DMS153 (cell line): ENCODE measurements at places on chromosomes 12 and 14.
A peak's percentile ranks its signal among the peaks of the same experiment; 100 is the strongest.

- DNase-seq: no peak
Measured at GRCh38 chr12:105552056-105552455, 221.6 kb downstream of the C12orf75 start.

- DNase-seq: peak; percentile 85
Measured at GRCh38 chr12:3303410-3304136, 187.4 kb upstream of the PRMT8 start.

DNA sequence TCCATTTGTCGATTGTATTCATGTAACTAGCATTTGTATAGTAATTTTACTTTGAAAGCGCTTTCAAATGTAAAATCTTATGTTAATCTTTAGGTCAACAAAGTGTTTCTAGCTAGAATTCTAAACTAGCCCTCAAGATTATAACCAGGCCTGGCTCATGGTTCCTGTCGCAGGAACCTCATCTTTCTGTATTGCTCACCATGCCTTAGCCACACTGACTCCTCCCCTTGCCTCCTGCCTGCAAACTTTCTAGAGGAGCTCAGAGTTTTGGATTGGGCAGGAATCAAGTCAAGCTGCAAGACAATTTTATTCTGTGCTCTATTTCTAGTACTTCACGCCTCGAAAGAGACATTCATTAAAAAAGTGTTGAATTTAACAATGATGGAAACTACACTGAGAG is 99.8 kb downstream of the TGFB3 start:
- DNase-seq: no peak

- DNase-seq: no peak
Measured at GRCh38 chr12:76033081-76034011, 1.8 kb upstream of the PHLDA1 start.

GRCh38 chr12:49055092-49055491 is 5.5 kb downstream of the KMT2D start:
- no peak for DNase-seq

DNA sequence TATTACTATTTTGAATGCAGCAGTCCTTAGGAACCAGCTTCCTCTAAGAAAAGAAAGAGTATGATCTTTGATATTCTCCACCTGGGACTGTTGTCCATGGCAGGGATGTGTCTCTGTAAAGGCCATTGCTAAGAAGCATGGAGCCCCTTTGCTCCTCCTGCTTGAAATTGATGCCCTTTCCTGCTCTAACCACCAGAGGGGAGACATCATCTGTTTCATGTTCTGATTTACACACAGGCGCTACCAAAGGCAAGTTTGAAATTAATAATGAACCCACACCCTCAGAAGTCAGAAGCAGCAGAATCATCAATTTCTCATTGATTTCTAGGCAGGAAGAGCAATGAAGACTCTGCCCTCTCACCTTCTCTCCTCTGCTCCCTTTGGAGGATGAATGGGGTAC is 253.8 kb downstream of the RMST start:
- DNase-seq: no peak

DNA sequence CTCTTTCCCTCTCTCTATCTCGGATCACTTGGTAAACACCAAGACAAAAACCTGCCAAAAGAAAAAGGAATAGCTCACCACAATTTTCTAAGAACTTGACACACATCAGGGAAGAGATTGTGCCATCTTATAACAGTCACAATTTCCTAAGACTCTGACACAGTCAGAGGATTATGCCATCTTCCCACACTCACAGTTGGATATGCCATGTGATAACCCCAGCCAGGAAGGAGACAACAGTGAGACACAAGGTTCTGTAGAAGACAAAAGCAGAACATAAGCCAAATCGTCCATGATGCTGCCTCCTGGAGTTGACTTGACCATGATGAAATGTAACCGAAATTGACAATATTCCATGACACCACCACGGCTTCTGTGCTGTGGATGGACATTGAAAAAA is 2.8 kb upstream of the CLEC9A start:
- DNase-seq: no peak

- no peak for DNase-seq
Measured at GRCh38 chr14:87877877-87878276, 115.1 kb downstream of the GALC start.

- no peak for DNase-seq
Measured at GRCh38 chr14:74792249-74793039, 29.3 kb downstream of the YLPM1 start.

DNA sequence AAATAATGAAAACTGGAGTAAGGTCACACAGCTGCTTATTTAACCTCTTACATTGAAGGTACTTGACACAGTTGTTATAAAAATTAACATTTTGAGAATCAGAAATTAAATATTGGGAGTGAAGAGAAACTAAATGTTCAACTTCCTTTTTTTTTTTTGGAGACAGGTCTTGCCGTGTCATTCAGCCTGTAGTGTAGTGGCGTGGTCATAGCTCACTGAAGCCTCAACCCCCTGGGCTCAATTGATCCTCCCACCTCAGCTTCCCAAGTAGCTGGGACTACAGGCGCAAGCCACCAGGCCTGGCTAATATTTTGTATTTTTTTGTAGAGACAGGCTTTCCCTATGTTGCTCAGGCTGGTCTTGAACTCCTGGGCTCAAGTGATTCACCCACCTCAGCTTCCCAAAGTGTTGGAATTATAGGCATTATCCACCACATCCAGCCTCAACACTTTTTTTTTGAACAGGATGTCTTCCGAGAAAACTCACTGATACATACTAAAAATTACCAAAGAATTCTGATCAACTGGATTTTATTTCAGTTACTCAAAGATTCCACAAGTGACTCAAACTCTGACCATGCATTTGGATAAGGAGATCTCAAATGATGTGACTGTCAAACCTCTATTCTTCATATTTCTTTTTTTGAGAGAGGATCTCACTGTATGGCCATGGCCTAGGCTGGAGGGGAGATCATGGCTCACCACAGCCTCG is 35.4 kb downstream of the SGPP1 start:
- DNase-seq: no peak

DNA sequence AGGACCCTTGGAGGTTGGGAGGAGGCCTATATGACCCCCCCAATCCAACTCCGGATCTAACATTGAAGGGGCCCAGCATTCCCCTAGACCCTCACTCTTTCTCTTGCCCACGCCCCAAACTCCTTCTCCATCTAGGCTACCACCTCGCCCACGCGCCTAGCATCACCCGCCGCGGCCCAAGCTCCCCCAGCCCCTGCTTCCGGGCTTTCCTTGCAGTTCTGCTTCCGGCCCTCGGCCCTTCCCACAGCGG is 445 bp downstream of the CERS5 start:
- DNase-seq: no peak

- no peak for DNase-seq
Measured at GRCh38 chr14:51019089-51019488, 74.8 kb upstream of the PYGL start.

DNA sequence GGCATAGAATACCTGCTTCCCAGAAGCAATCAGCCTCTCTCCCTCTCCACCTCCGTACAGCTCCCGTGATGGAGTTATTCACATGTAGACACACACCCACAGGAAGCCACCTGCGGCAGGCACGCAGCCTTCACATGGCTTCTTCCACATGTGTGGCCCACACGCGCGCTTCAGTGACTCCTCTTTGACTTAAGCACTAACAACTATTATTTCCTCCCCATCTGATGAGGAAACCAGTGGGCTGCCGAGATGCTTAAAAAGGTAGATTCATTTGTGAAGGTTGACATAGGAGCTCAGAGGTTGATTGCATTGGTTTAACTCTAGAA is 69.3 kb downstream of the PRMT8 start:
- no peak for DNase-seq

DNA sequence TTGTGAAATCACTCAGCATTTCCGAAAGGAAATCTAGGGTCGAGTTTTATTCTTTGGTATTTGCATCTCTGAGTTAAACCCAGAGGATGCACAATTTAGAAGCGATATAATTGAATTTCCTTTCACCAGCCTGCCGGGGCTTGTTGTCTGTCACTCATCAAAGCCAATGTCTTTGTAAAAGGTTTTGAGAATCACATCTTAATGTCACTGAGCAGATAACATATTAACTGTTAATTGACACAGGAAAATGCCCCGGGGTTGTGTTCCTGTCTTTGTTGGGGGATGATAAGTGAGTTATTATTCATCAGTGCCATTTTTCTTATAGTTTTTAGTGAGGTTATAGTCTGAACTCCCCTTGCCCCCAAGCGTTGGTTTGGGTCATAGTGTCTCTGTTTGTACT is 73.4 kb downstream of the DUSP6 start:
- no peak for DNase-seq

- DNase-seq: peak; percentile 30
Measured at GRCh38 chr12:108511633-108512540, 3.2 kb upstream of the FICD start.

GRCh38 chr12:50923361-50924130 is 28.8 kb upstream of the HIGD1C start:
- no peak for DNase-seq

- no peak for DNase-seq
Measured at GRCh38 chr14:78175412-78175811, 5.2 kb downstream of the NRXN3 start.

DNA sequence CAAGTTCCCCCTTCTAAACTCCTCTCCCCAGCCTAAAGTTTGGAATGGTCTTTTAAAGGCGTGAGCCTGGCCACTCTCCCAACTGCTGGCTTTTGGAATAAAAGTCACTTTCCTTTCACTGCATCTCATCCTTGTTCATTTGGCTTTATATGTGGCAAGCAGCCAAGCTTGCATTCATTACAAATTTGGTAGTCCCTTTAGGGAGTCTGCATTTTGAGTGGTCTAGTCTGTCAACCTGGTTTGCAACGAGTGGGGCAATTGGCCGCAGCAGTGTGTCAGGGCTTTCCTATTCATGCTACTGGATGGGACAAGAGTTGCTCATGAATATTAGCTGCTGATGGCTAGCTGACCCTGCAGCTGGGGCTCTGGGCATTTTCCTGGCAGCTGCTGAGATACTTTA is 57.0 kb downstream of the CATSPERB start:
- no peak for DNase-seq

GRCh38 chr14:38103542-38104225 is 104.0 kb upstream of the SSTR1 start:
- DNase-seq: no peak

DNA sequence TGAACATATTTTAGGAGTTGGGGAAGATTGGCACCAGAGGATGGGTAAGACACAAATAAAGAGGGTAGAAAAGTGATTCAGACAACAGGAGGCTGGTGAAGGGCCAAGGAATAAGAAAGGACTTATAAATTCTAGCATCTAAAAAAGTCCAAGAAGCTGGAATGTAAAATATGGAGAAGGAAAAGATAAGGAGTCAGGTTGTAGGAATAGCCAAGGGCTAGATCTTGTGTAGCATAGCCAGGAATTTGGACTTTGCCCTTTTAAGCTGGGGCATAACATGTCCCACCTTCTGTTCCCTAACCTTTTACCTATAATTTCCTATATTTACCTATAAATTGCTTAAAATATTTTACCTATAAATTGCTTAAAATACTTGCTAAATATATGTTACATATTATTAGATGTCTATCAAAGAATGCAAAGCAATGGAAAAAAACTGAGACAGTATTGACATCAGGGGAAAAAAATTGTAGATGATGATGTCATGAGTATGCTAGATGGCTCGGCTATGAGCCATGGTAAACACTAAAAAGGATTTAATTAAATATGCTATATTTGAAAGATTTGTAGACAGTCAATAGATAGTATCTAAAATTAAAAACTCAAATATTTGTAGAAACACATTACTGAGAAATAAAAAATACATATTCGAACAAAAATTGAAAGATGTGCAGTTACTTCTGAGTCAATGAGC is 99.7 kb upstream of the PLEKHG7 start:
- DNase-seq: no peak

- DNase-seq: no peak
Measured at GRCh38 chr12:112413855-112414625, 4.6 kb upstream of the RPL6 start.

- no peak for DNase-seq
Measured at GRCh38 chr12:124675881-124676713, 108.7 kb upstream of the NCOR2 start.

DNA sequence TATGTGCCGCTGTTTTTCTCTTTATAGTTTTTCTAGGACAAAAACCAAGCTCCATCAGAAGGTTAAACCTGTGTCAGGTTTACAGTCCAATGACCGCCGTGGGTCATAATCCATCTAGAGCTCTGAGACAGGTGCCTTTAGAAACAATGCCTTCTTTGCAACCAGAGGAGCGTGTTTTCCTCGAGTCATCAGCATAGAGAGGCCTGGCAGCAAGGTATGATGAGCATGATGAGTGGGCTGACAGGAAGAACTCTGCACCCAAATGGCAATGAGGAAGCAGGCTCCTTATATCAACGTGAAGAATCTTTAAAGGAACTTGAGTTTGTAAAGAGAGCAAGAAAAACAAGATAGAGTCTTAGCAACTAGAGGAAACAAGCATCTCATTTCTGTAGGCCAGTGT is 60.5 kb upstream of the NUDT4 start:
- DNase-seq: peak; percentile 27

DNA sequence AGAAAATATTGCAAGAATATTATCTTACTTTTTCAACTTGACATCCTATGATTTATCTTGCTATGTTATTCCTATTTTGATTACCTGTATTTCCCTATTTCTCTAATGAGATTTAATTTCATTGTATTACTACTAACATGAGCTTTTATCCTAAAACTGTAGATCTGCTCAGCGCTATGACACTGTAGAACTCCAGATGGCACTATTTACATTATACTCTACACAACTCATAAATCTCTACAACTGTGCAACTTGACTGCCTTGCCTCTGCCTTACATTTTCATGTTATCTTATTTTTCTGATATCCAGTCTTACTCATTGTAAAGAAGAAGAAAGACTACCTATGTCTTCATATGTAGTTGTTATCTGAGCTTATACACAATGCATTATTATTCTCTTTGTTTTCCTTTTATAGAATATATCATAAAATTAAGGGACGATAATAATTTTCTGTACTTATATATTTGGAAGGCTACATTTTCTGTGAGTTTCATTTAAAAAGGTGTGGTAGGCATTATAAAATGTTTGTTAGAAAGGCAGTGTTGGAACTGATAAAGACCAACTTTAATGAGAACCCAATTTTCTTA is 24.1 kb downstream of the NUP37 start:
- peak; percentile 2 for DNase-seq

GRCh38 chr12:116325336-116325664 is 47.8 kb upstream of the MED13L start:
- DNase-seq: no peak

DNA sequence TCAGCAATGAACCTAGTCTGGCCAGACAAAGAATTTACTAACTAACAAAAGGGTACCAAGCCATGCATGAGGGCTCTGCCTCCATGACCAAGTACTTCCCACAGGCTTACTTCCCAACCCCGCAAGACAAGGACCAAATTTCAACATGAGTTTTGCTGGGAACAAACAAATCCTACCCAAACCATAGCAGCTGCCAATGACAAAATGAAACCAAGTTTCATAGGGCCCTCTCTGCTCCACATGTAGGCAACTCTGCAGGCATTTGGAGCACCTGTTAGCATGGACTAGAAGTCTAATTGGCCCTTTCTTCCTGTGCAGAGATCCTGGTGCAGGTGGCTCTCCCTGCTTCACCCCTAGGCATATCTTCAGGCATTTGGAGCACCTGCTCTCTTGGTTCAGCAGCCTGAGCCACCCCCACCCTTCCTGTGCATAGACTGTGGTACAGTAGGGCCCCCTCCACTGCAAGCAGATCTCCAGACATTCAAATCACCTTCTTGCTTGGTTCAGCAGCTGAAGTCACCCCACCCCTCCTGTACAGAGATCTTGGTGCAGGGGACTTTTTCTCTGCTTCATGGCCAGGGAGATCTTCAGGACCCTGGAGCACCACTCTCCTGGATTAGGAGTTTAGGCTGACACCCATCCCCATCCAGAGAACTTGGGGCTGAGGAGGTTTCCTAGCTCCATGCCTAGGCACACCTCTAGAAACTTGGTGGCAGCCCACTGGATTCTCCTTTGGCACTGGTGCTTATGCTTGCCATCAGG is 308.7 kb downstream of the RPAP3 start:
- DNase-seq: no peak

GRCh38 chr14:93731753-93732152 is 56.5 kb downstream of the PRIMA1 start:
- DNase-seq: no peak
